ENCODE measurements at places on chromosomes 6 and 20.

DNA sequence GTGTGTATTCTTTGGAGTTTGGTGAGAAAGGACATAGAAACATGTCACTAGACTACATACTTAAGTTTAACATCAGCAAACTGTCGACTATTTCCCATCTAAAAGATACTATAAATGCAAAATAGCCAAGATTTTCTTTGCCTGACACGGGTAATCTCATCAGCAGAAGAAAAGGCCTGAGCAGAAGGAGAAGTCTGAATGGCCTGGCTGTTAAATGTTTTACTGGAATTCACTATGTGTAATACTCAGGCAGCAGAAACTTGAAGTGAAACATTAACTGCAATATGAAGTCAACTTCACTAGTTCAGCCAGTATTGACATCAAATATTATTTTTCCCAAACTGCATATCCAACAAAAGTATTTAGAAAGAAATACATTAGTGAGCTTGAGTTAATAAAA lies 6.4 kb upstream of the DSE start:
- no peak for DNase-seq

- no peak for DNase-seq
Observed at GRCh38 chr6:11008821-11009220, 35.3 kb downstream of the ELOVL2 start.

GRCh38 chr6:89243331-89243629 lies 26.1 kb upstream of the GABRR1 start:
- DNase-seq: no peak

- no peak for DNase-seq
Observed at GRCh38 chr6:79305020-79305419, 70.5 kb upstream of the HMGN3 start.

- no peak for DNase-seq
Observed at GRCh38 chr6:12818324-12818723, 101.8 kb downstream of the PHACTR1 start.

DNA sequence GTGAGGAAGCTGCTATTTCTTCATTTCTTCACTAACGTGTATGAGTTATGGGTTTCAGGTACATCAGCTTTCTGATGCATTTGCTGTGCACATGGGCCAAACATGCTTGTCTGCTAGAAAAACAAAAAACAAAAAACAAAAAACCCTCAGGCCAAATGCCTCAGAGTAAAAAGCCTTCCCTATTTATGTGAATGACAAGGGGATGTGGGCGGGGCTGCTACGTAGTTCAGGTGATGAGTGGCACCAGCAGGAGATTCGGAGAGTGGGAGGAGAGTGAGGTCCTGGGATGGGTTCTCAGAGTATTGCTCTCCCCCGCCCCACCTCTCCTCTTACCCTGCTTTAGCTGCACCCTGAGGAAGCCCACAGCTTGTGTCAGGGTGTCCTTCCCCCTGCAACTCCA lies 596.8 kb upstream of the JAG1 start:
- no peak for DNase-seq

DNA sequence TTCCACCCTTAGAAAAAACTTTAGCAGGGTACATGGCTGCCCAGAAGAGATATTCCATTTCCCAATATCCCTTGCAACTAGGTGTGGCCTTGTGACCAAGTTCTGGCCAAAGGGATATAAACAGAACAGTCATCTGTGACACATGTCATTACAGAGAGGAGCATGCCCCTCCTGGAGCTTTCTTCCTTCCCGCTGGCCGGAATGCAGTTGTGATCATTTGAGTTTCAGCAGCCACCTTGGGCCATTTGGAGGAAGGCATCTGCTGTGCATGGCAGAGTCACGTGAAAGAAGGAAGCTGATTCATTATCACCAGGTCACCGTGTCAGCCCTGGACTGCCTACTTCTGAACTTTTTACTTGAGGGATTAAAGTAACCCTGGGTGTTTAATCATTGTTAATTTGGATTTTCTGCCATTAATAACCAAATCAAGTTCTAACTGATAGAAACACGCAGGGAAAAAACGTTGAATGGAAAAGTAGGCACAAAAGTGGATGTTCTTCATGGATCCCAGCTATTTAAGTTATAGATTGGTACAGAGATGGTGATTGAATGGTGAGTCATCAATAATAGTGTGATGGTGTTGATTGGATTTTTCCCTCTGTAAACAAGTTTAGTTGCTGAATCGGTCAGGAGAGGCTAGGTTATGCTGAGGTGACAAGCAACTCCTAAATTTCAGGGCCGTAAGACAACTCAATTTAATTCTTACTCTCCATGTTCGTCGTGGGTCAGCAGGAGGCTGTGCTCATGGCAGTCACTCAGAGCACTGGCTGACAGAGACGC lies 80.7 kb upstream of the CCDC167 start:
- no peak for DNase-seq

DNA sequence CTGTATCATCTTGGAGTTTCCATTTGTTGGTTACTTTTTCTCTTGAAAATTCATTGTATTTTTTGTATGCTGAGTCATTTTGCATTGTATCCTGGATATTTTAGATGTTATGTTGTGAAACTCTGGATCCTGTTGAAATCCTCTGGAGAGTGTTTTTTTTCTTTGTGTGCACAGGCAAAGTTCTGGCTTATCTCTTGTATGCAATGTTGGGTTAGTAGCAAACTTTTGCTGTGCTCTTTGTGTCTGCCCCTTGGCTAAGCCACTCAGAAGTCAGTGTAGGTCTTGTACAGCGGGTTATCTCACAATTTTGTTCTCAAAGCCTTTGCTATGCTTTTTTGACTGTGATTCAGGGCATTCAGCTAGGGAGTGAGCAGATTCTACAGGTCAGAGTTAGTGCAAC lies 29.1 kb upstream of the LMBRD1 start:
- no peak for DNase-seq

DNA sequence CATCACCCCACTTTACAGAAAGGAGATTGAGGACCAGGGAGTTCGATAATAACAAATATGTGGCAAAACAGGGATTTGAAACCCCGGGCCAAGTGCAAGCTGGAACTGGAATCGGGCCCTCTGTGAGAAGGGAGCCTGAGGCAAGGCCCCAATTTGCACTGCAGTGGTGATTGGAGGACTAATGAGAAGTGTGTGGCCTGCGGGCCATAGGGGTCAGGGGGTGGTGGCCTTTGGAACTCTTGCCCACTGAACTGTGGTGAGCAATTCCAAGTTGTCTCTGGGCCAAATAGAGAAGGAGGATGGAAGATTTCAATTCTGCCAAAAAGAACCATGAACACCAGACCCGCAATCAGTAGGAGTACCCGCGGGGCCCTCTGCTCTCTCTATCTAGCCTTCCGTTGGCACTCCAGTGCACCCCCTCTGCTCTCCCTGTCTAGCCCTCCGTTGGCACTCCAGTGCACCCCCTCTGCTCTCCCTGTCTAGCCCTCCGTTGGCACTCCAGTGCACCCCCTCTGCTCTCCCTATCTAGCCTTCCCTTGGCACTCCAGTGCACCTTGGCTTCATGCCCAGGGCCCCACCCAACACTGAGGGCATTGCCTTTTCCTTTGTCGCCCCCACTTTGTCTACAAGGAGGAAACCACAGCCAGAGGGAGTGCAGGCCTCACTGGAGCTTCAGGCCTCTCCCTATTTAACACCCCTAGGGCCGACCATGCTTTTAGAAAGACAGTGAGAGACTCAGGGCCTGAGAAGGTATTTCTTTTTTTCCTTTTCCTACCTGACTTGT lies 6.0 kb upstream of the PTPRA start:
- DNase-seq: no peak

- DNase-seq: no peak
Observed at GRCh38 chr6:69895396-69895795, 29.0 kb downstream of the COL19A1 start.

- DNase-seq: no peak
Observed at GRCh38 chr6:23690453-23691049, 435.5 kb upstream of the NRSN1 start.

- DNase-seq: no peak
Observed at GRCh38 chr20:44406572-44407137, 51.2 kb downstream of the HNF4A start.

GRCh38 chr20:34990231-34990630 lies 34.6 kb downstream of the MYH7B start:
- no peak for DNase-seq

DNA sequence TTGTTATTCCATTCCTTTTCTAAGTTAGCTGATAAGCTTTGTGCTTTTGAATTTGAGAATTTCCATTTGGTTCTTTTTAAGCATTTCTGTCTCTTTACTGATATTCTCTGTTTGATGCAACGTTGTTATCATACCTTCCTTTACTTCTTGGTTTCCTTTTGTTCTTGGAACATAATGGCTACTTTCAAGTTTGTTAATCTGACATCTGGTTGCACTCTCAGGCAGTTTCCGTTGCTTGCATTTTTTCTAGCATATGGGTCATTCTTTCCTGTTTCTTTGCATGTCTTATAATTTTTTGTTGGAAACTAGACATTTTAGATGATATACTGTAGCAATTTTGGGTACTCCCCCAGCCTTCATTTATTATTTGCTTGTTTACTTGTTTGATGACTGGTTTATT lies 12.5 kb downstream of the CDC5L start:
- no peak for DNase-seq

- DNase-seq: no peak
Observed at GRCh38 chr6:134049586-134049985, 2.8 kb downstream of the SLC2A12 start.

DNA sequence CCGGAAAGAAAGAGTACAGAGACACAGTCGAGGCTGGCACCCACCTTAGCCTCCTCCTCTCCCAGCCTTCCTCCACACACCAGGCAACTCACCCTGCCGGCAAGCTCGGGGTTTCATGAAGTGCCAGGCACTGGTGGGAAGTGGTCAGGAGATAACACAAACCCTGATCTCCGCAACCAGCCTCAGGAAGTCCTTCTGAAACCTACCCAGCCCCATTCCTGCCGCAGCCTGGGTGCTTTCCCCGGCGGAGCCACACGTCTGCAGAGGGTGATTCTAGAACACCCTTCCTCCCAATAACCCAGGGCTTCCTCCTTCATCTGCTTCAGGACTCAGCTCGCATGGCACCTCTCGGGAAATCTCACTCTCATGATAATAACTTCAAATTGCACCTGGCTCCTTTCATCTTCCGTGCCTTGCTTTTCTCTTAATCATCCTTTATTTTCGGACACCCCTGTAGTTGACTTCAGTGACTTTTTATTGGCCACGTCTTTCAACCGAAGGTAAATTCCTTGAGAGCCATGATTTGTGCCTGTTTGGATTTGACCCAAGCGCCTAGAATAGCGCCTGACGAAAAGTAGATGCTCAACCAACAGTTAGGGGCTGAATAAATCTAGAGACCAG lies 8.7 kb upstream of the HLA-E start:
- DNase-seq: no peak

DNA sequence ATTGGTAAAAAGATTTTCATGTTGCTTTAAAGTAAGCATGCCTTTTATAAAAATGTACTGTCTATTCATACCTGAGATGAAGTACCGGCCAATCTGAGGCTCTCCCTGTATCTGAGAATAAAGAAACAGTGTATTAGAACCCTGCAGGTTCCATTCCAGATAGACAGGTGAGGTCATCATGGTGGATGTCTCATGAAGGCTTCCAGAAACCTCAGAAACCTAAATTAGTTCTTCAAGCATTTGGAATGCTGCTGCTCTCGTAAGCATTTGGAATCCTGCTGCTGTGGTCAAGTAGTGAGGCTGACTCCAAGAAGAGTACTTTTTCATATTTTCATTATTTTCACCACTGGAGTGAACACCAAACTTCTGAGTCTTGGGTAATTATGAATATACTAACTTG lies 642.3 kb downstream of the MAFB start:
- DNase-seq: no peak

- DNase-seq: no peak
Observed at GRCh38 chr6:166775180-166775922, 148.3 kb upstream of the RPS6KA2 start.

DNA sequence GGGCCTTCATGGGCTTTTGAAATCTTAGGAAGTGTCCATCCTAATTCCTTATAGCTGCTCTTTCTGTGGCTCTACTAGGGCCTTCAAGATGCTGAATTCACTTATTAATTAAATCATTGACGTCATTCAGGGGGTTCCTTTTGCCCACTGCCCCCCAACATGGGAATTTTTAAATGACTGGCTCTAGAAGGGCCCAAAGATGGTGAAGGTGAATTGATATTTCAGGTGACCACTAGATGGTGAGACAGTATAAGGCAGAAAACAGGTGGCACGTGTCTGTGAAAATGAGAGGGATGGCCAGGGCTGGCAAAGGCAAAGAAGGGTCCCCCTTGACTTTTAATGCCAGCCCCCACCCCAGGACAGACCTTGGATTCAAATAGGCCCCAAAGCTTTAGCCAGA lies 11.8 kb downstream of the GNAS start:
- no peak for DNase-seq

DNA sequence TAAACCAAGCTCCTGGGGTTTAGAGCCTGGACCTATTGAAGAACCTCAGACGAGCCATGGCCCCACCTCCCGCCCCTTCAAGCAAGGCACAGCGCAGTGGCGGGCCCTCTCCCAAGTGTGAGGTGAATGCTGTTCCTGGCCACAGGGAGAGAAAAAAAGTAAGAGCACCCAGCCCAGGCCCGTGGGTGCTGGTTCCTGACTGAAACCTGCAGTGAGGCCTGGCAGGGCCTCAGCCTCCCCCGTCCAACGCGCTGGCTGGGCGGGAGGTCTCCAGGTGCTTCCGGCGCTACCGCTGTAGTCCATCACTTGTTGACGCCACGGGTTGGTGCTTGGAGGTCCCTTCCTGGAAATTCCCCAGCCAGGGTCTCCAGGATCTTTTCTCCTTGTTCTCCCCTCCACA lies 5.5 kb upstream of the FAM83C start:
- DNase-seq: no peak

DNA sequence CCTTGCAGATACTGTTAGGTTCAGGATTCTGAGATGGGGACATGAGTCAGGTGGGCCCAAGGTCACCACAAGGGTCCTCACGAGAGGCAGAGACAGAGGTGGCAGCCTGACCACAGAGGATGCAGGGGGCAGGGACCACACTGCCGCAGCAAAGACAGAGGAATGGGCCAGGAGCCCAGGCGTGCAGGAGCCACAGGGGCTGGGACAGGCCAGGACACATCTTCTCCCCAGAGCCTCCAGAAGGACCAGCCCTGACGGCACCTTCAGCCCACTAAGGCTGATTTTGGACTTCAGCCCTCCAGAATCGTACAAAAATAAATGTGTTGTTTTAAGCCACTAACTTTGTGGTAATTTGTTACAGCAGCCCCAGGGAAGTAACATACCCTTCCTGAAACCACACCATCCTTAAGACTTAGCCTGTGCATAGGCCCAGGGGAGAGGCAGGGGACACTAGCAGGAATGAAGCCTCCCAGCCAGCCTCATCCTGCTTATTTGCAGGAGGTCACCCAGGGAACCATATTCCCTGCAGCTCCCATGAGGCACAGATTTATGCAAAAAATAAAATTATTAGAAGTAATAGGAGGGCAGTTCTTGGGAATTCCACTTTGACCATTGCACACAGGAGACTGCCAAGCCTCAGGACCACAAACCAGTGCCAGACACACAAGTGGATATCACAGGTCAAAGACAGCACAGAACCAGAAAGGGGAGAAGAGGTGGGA lies 119.3 kb upstream of the CST7 start:
- DNase-seq: no peak

GRCh38 chr6:99614430-99615186 lies 8.0 kb downstream of the PRDM13 start:
- DNase-seq: no peak

DNA sequence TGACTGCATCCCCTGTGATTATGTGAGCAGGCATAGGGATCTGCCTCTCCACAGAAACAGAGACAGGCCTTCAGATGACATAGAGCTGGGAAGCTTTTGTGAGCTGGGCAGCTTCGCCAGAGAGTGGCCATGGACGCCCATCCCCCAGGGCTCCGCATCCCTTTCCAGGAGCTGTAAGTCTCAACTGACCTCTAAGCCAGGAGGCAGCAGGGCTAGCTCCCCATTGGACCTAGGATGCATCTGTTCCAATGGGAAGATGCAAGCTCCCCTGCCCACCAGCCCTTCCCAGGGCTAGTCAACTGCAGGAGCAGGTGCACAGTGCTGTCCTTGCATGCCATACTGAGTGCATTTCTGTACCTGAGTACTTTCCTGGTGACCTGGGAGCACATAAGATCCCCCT lies 663.6 kb downstream of the RNF144B start:
- DNase-seq: no peak

Measured in cortex of kidney (tissue), 1 donor.